ENCODE measurements at places on chromosomes 2 and 18. TPM values are rescaled to one million over a fixed set of nuclear protein-coding genes. Genes with fewer than 3 reads are reported as not detected.

GRCh38 chr2:150911766-150912280 is 349.8 kb downstream of the RBM43 start:
- peak; percentile 52 for DNase-seq

DNA sequence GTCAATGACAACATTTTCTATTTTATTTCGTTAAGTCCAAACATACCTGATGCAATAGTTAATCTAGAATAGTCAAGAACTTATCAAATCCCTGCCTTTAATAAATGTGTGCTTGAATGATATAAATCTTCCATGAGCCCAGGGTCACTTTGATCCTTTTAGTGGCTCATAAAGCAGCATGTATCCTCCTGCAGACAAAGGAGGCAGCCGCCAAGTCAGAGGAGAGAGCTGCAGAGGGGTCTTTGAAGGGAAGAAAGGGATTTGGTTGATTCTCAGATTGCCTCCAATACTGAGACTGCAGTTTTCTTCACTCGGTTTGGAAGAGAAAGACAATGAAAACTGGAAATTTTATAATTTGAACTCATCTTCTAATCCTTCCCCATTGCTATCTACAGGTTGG is 378.4 kb upstream of the PIK3C3 start:
- DNase-seq: no peak

DNA sequence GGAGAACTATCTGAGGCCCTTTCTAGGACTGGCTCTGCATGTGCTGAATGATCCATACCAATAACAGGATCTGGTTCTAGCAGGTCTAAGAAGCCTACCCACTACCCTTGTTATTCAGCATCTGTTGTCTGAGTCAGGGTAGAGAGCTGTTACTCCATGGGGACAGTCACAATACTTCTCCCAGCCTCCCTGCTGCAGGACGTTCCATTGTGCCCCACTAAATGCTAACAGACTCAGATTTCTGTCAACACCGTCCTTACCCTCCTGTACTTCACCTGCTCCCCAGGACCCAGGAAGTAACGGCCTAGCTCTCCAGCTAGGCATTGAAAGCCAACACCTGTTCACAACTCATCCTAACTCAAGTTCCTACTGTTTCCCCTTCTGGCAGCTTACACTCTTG is 719.7 kb upstream of the ID2 start:
- no peak for DNase-seq

DNA sequence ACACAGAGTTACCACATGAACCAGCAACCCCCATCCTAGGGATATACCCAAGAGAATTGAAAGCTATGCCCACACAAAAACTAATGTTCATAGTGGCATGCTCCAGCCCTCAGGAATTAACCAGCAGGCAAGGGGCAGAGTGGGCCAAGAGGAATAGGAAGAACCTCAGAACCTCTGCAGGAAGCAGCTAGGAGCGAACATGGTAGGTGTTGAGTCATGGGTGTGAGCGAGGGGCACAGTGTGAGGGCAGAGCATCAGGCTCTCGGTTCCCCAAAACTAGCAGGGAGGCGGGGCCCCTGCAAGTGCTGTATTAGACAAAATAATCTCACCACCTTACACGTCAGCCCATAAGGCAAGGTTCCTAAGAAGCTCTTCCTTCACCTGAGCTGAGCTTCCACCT is 5.6 kb upstream of the RUFY4 start:
- DNase-seq: no peak

DNA sequence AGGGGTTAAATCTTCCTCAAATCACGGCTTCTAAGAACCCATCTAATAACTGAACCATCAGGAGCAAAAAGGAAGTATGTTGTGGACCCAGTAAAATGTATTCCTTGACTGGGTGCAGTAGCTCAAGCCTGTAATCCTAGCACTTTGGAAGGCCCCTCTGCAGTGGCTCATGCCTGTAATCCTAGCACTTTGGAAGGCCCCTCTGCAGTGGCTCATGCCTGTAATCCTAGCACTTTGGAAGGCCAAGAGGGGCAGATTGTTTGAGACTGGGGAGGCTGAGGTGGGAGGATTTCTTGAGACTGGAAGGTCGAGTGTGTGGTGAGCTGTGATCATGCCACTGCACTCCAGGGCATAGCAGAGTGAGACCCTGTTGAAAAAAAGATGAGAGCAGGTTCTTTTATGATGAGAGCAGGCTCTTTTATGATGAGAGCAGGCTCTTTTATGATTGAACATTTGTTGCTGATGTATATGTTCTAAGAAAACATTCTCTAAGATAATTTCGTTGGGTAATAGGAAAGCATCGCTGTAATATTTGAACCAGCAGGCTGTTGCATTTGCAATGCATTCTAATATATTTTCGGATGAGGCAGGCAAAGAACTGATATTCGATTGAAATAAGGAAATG is 3.5 kb upstream of the PARD6G start:
- no peak for DNase-seq

DNA sequence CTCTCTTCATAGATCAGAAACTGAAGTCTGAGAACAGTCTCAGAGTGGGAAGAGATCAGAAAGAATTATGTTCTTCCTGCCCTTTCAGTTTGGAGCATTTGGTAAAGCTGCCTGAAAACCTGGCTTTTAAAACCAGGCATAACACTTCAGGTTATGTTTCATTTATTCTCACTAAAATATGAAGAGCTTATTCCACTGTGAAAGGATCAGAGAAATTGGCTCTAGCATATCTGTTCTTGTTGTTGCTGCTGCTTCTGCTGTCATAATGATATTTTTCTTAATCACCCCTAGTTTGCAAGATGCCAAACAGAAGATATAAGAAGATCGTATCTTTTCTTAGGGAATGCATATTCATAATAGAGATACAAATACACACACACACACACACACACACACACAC is 476.9 kb downstream of the XIRP2 start:
- no peak for DNase-seq

GRCh38 chr2:109675666-109676345 is 61.6 kb downstream of the SOWAHC start:
- DNase-seq: no peak

DNA sequence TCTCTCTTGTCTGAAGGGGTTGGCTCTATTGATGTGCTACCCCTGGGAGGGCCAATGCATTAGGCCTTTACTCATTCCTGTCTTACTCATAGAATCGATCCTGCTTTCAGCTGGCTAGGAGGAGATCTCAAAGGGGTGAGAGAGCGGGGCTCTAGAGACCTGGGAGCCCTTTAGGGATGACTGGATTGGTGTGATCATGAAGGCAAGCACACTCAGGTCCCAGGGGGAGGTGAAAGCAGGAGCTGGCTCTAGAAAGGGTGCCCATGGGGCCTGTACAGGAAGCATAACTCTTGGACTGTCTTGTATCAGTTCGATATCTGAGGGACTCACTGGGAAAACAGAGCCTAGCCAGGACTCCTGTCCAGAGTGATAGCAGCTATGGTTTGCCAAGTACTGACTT is 47.8 kb downstream of the INPP4A start:
- DNase-seq: no peak

DNA sequence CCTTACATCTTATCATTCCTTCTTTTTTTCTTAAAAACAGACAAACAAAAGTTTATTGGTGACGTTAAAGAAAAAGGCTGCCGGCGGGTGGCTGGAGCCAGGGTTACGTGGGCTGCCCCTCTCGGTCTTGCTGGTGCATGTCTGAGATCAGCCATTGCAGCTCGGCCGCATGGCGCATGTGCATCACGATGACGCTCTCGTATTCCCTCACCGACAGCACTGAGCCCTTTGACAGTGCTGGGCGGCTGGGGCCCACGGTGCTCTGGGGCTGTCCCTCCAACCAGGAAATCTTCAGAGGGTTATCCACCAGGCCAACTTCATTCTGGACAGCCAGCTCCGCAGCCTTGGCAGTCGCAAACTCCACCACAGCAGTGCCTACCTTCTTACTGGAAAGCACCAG is 1081.8 kb upstream of the TMEFF2 start:
- no peak for DNase-seq

DNA sequence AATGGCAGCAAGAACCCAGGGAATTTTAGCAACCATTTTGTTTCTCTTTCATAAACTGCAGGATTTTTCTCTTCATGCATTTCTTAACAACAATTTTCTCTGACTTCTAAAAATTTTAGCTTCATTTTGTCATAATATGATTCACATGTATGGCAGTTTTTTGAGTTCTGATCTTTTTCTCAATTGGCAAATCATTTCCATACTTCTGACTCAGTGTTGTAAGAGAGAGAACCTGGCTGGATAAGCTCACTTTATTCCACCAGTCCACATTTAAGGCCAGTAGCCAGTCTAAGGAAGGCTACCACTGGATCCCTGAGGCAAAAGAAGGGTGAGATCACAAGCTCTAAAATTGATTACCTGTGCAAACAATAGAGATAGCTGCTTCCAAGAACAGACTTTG is 42.8 kb upstream of the COL3A1 start:
- no peak for DNase-seq

- DNase-seq: no peak
Observed at GRCh38 chr2:85428343-85428881, 9.9 kb downstream of the SH2D6 start.

DNA sequence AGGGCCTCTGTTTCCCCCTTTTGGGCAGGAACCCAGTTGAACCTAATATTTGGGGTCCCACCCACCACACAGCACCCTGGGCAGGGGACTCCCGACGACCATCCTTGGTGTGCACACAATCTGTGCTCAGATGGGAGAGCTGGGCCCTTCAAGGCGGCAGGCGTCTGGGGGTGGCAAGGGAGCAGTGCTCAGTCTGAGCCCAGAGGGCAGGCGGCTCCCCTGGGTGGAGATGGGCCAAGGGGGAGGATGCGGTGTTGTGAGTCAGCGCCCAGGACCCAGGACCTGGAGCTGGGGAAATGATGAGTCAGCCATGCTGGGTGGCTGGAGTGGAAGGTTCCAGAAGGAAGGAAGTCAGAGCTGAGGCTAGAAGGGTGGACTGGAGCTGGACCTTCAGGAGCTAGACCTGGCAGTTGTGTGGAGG is 3.8 kb downstream of the PROM2 start:
- DNase-seq: no peak

DNA sequence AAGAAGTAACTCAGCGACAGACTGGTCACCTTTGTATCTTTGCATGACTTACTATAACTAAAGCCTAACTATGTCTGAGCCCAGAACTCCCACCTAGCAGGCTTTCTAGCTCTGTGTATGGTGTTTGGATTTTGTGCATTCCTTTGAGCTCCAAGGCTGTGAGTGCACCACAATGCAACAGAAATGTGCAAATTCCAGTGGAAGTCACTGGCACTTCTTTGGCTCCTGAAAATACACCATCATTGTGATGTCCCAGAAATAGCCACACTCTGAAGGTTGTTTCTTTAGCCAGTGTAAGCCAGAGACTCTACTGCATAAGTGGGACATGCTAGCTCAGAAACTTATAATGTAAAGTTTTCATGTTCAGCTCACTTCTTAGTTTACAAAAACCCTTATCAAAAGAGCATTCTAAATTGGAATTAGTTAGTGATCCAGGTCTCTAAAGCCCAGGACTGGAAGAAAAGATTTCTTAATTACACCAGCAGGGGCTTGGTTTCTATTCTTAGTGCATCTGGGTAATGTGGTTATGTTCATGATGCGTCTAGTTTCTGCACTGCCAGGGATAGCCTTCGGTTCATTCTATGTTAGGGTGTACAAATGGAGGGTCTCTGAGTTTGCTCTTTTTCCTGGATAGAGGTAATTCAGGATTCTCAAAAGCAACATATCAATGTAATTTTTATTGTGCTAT is 1239.5 kb upstream of the ZEB2 start:
- no peak for DNase-seq

- no peak for DNase-seq
Observed at GRCh38 chr2:140584471-140584870, 1546.3 kb downstream of the LRP1B start.

DNA sequence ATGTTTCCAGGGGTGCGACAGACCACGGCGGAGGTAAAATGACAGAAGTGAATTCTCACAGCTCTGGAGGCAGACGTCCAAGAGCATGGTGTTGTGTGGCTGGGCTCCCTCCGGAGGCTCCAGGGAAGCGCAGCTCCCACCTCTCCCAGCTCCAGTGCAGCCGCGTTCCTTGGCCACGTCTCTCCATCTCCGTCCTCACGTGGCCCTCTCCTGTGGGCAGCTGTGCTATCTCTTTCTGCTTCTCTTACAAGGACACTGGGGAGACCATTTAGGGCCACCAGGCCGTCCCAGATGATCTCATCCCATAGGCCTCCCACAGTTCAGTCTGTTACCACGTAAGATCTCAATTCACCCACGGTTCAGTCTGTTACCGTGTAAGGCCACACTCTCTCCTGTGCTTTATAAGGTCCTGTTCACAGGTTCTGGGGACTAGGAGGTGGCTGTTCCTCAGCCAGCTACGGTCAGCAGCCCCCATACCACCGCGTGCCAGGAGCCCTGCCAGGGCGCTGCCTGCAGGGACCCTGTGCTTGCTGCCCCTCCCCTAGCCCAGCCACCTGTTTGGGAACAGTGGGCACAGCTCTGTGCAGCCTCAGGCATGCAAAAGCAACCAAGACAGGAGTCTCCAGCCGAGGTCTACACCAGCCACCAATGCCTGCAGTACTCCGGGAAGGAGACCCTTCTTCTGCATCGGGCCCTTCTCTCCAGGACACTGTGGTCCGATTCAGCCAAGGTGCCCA is 2.9 kb upstream of the MAB21L4 start:
- no peak for DNase-seq

Gene CENPA
- 5.5 TPM for polyA plus RNA-seq

Gene GPR39
- polyA plus RNA-seq: 8.2 TPM

Gene RETREG2
- polyA plus RNA-seq: 90.7 TPM

Gene G6PC2
- polyA plus RNA-seq: not detected

Gene FHL2
- 22.3 TPM for polyA plus RNA-seq

Gene EPAS1
- 111 TPM for polyA plus RNA-seq

Gene ACTR3
- polyA plus RNA-seq: 140 TPM

Gene FBXO48
- 0.36 TPM for polyA plus RNA-seq
